ENCODE measurements at places on chromosomes 12 and 14. TPM values are rescaled to one million over a fixed set of nuclear protein-coding genes. Genes with fewer than 3 reads are reported as not detected.

The KRT83 gene
- 5.4 TPM for total RNA-seq

The LALBA gene
- total RNA-seq, result not detected

The TMEM253 gene
- total RNA-seq, result 0.80 TPM

The HOXC10 gene
- total RNA-seq, result 2.8 TPM

The CLEC6A gene
- not detected for total RNA-seq

The FRMD6 gene
- total RNA-seq, result 25.7 TPM

The ELK3 gene
- total RNA-seq, result 58.0 TPM
